ENCODE measurements at places on chromosomes 2 and 18.
A peak's percentile ranks its signal among the peaks of the same experiment; 100 is the strongest.

DNA sequence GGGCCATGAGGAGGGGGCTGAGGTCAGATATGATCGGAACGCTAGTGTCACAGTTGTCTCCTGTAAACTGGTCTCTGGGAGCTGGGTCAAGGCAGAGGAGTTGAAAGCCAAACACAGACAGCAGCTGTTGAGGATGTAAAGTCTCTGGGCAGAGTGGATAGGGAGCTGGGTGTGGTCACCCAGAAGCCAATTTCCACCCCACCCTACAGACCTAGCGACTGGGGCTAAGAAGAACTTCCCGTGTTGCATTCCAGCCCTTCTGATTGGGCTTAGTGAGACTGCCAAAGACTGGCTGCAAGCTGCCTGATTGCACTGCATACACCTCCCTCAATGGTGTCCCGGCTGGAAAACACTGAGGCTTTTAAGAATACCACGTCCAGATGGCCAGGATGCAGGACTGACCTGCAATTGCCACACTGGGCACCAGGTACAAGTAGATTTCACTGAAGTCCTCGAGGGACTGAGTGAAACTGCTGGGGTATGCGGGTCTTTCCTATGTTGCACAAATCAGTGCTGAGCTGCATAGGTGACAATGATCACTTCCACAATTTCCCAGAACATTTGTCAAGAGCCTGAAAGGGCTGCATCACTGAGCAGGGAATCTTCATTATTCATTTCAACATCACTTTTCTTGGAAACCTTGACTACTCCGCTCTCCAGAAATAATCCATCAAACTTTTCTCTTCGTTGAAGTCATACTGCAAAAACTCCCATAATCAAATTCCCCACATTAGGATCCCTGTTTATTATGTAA, 43.1 kb upstream of the EML4 start:
- no peak for DNase-seq

DNA sequence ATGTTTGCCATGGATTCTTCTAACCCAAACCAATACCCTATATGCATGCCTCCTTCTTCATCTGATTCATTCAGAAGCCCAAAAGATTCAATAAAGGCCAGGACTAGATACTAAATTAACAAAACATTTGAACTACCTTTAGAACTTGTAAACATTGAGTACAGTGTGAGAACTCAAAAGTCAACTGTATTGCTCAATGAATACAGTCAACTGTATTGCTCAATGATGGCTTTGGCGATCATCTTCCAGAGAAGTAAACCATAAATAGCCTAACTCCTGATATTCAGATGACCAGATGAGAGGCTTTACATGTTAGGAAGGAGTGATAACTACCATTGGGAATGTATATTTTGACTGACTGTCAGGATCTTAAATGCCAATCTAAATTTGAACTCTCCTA, 206.5 kb upstream of the ITGA4 start:
- DNase-seq: no peak

DNA sequence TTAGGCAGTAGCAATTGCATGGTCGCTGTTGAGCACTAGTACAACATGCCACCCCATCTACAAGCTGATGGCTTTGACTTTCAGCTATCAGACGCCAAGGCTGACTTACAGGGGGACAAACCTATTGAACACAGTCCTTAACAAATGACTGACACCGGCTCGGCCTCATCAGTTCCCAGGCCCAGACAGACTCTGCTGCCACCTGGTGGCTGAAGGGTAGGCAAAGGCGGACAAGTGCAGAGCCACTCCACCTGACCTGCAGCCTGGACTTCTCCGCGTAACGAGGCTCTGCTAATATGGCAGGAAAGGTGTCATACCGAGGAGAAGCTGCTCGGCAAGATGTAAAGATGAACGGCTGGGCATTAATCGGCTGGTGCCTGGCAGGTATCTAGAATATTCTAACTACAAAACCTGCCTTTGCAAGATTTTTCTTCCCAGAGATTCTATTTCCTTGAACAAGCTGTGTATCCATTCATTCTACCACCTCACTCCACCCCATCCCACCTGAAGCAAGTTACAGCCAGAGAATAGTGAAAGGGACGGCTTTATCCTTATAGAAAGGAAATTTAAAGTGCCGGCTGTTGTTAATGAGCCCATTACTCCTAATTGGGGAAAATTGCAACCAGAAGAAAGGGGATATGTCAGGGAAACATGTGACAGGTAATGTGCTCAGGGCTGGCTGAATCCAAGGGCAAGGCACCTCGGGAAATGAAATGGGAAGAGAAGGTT, 67.4 kb downstream of the STEAP3 start:
- DNase-seq: no peak

DNA sequence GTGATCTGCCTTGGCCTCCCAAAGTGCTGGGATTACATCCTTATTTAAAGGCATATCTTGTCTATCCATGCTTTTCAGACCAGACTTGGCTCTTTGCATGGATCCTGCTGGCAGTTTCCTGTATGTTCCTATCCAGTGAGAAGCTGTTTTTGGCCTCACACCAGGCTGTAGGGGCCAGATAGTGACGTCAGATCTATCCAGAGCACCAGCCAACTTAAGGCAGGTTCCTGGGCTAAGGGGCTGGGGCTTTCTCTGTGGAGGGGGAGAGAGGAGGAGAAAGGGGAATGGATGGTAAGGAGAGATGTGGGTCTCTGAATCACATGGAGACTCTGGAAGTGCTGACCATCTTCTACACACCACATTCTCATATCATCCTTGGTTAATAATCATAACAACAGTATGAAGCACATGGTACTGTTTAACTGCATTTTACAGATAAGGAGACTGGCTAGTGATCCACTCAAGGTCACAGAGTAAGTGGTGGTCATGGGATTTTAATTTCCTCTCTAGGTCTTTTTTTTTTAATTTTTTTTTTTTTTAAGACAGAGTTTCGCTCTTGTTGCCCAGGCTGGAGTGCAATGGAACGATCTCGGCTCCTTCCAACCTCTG, 2.0 kb upstream of the FAM117B start:
- no peak for DNase-seq

DNA sequence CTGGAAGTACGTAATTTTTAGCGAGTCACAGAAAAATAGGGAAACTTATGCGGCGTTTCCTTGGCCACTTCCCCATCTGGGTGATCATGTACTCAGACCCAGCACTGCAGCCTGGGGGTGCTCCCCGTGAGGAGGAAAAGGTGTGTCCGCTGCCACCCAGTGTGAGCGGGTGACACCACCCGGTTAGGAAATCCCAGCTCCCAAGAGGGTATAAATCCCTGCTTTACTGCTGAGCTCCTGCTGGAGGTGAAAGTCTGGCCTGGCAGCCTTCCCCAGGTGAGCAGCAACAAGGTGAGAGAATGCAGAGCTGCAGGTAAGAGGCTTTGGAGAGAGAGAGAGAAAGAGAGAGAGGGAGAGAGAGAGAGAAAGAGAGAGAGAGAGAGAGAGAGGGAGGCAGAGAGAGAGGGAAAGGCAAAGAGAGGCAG, at the start of gene IL1R2:
IL1R2 (plus strand) TSS at position 240 of the 425 bp plus-strand sequence. CDS start 16,616 bp downstream, outside the sequence.
- no peak for DNase-seq

DNA sequence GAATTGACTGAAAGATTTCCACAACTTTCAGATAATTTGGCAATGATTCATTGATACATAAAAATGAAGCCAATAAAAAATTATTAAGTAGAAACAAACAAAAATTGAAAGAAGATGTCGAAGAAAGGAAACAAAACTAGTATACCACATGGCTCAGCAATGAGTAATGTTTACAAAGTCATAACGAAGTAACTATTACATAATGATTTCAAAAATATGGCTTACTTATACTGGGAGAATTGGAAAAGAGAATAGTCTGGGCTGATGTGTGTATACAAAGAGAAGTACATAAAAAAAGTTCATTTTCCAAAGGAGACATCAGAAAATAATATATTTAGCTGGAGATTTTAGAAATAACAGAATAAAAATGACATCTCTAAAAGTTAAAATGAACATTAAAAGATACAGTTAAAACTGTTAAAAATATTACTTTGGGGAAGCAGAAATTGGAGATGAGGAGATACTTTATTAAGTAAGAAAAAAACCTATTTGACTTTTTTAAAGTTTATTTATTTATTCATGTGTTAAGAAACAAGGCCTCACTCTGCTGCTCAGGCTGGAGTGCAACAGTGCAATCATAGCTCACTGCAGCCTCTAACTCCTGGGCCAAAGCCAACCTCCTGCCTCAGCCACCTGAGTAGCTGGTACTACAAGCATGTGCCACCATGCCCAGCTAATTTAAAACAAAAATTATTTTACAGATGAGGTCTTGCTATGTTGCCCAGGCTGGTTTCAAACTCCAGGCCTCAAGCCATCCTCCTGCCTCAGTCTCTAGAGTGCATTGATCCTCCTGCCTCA, 409.7 kb upstream of the PIK3C3 start:
- DNase-seq: no peak

- no peak for DNase-seq
These were observed 702.2 kb downstream of the ERBB4 start for GRCh38 chr2:211836409-211836808.

GRCh38 chr18:79071503-79072210, 2.5 kb downstream of the ATP9B start:
- DNase-seq: no peak

GRCh38 chr18:10877987-10878386, 271.4 kb downstream of the PIEZO2 start:
- no peak for DNase-seq

DNA sequence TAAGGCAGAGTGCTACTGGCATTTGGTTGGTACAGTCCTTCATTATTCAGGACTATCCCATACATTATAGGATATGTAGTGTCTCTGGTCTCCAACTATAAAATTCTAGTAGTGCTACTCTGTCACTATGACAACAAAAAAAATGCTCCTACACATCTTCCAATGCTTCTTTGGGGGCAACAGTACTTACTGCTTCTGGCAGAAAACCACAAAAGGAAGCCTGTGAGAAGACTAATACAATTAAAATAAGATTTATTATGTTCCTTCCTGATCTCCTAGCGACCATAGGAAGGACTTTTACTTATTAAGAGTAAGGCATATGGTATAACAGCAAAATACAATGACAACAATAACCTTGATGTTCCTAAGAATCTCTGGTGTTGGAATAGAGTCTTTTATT, 48.4 kb upstream of the CPO start:
- no peak for DNase-seq

GRCh38 chr2:8681786-8682692, at the start of gene ID2:
ID2 (plus strand) TSS chr2:8682056; CDS start chr2:8682166, 110 bp downstream.
- peak; percentile 98 for DNase-seq

- no peak for DNase-seq
These were observed 33.6 kb downstream of the HJURP start for GRCh38 chr2:233820774-233821105.

DNA sequence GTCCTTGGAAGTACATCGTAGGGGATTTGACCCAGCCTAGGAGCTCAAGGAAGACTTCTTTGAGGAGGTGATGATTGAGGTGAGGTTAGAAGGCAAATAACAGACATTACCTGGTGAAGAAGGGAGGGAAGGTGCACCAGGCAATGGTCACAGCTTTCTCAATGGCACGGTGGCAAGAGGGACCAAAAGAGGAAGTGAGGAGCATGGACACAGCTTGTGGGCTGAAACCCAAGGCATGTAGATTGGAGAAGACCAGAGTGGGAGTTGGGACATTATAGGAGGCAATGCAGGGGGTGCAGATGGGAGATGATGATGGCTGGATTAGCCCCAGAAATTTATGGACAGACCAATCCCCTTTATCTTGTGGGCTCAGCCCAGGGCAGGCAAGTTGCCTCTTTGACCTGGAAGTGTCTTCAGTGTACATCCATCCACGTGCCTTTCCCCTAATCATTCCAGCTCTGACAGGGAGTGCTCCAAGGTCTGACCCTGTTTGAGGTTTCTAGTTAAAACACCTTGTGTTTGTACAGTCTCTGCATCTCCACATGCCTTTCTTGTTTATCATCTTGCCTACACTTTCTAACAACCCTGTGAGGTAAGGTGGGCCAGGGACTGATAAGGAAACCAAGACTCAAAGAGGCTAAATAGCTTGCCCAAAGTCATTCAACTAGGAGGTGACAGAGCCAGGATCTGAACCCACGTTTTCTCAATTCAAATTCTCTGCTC, 59.1 kb downstream of the NRP2 start:
- no peak for DNase-seq

DNA sequence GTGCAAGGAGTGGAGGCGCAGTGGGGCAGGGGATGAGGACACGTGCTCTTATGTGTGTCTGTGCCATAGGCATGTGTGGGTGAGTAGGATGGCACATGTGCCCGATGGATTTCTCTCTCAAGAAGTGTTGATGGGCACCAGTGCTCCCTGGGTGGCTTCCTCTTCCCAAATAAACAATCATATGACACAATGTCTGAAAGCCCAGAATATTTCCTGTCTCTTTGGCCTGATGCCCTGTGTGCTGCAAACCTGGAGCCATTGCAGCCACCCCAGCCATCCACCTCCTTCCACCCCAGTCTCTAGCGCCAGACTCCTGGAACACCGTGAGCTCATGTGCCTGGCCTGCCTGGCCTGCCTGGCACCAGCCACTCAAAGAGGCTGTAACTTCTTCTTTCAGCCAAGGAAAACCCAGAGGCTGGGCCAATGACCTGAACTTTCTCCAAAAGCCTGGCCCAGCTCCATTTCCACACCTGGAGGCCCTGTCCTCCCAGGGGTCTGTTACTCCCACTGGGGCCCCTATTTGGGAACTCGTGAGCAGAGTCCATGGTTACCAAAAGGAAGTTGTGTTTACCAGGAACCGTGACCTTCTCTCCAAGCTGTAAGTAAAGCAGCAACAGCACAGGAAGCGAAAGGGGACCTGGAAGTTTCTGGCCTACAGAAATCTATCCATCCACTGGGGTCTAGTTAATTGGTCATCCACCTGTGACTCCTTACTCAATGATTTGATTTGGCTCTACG, 9.5 kb upstream of the ZBTB7C start:
- no peak for DNase-seq

- DNase-seq: no peak
These were observed 163.6 kb upstream of the VRK2 start for GRCh38 chr2:57882895-57883515.

DNA sequence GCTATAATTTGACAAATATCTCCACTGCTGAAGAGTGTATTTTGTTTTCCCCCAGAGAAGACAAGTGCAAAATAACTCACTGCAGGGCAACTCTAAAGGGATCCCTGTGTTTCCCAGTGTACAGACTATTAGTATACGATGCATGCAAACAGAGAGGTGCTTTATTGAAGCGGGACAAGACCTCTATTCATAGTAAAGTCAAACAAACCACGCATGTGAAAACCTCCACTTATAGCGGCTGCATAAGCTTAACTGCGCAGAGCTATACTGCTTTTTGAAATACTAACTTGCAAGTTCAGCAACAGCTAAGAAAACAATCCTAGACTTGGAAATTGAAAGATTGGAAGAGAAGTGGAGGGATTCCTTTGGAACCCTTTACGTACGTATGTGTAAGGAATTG, 15.6 kb downstream of the RNF144A start:
- DNase-seq: no peak

DNA sequence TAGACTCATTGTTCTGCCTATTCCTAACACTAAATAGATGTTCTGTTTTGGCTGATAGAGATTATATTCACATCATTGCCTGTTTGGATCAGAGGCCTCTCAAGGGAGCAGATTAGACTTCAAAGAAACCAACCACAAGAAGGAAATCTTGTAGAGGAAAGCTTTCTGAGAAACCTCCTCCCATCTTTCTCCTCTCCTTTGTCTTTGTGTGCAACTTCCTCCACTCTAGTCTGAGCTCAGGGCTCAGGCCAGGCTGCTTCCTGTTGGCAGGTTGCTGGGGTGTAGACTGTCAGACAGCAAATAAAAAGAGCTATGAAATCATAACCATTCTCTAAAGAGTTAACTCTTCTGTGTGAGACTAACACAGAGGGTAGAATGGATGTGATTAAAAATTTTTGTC, 113.0 kb downstream of the TGFA start:
- no peak for DNase-seq

- DNase-seq: no peak
These were observed 779.2 kb downstream of the CNTNAP5 start for GRCh38 chr2:124804014-124804940.

- no peak for DNase-seq
These were observed 222.4 kb upstream of the RBBP8 start for GRCh38 chr18:22710673-22711191.

Measured in AG04450 (cell line).